ENCODE measurements at places on chromosomes 4 and X. TPM values are rescaled to one million over a fixed set of nuclear protein-coding genes. Genes with fewer than 3 reads are reported as not detected.

CT83 gene
- total RNA-seq = not detected

TMEM128 gene
- 16.2 TPM for total RNA-seq

GABRB1 gene
- total RNA-seq = not detected

PABPC4L gene
- 1.3 TPM for total RNA-seq

TIMM8A gene
- 14.7 TPM for total RNA-seq

All from mesenteric fat pad (tissue), 1 donor.